ENCODE measurements at places on chromosomes 16 and 17. TPM values are rescaled to one million over a fixed set of nuclear protein-coding genes. Genes with fewer than 3 reads are reported as not detected.

- DNase-seq: no peak
These were observed 47.5 kb downstream of the ADCY7 start for GRCh38 chr16:50313596-50314478.

DNA sequence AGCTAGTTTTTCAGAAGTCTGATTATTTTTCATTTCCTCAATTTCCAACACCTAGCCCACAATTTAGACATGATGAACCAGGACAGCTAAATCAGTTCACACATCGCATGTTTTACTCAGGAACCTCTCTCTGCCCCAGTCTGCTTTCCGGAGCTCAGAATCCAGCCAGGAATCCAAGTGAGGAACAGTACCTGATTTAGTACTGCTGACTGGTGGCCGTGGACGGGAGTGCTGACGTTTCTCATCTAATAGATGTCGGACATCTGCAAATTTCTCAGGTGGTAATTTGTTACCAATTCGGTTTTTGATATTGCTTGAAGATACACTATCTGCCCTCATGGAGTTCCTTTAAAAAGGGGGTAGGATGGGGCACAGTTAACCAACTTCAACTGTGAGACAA is 14.9 kb upstream of the ITGAE start:
- no peak for DNase-seq

- DNase-seq: no peak
These were observed 15.7 kb upstream of the DHX8 start for GRCh38 chr17:43467981-43468581.

- no peak for DNase-seq
These were observed 56.6 kb downstream of the WSCD1 start for GRCh38 chr17:6126768-6127167.

GRCh38 chr17:3678821-3679530 is 10.4 kb downstream of the EMC6 start:
- DNase-seq: no peak

Gene PSME3IP1
- polyA plus RNA-seq: 97.8 TPM

Gene RECQL5
- 3.6 TPM for polyA plus RNA-seq

Gene CDH1
- not detected for polyA plus RNA-seq

Gene TRPV3
- polyA plus RNA-seq: not detected

Gene CCDC154
- polyA plus RNA-seq: not detected

Data from naive B cell (primary cell).